Breast epithelium (tissue), 4 donors: ENCODE measurements at places on chromosomes 1 and 21. TPM values are rescaled to one million over a fixed set of nuclear protein-coding genes. Genes with fewer than 3 reads are reported as not detected.

GRCh38 chr1:159122005-159122621, 45.5 kb upstream of the AIM2 start:
- no peak overlapping the region for H3K4me3 ChIP-seq
- DNase-seq = no peak
- no peaks in the 10 kb centered on the region for H3K36me3 ChIP-seq
- no peaks in the 10 kb centered on the region for H3K4me1 ChIP-seq

The KRTAP7-1 gene
- not detected for total RNA-seq

GRCh38 chr1:183143576-183144315, 42.3 kb upstream of the LAMC2 start:
- no peak overlapping the region for H3K4me3 ChIP-seq
- H3K27ac ChIP-seq = no peak overlapping the region
- peaks cover under 1% of the 10 kb centered on the region for H3K4me1 ChIP-seq
- no peaks in the 10 kb centered on the region for H3K36me3 ChIP-seq

DNA sequence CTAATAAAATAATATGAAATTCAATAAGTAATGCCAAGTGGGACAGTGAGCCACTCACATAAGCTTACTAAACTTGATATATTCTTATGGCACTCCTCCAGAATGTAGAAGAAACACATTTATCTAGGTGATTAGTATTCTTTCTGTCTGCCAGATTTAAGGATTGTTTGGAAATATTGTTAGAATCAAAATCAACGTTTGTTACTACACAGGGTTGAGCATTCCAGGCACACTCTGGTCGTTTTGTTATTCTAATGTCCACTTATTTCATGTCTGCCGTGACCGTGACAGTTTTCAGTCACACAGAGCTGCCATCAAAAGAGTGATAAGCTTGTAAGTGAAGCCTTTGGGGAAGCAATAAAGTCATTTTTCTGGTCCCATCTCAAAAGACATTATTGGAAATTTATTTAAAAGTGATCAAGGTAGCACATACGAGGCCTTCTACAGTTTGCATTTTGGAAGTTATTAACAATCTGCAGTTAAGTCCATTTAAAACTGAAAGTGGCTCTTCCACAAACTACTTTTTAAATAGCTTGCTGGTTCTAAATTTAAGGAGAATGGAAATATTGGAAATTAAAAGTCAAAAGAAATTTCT, 38.0 kb downstream of the NFIA start:
- H3K27ac ChIP-seq = no peak overlapping the region
- H3K36me3 ChIP-seq = no peaks in the 10 kb centered on the region
- H3K4me3 ChIP-seq = no peak overlapping the region
- DNase-seq = no peak
